ENCODE measurements at places on chromosomes 16 and 17.

- DNase-seq: no peak
Measured at GRCh38 chr17:18224387-18225120, 881 bp upstream of the LLGL1 start.

DNA sequence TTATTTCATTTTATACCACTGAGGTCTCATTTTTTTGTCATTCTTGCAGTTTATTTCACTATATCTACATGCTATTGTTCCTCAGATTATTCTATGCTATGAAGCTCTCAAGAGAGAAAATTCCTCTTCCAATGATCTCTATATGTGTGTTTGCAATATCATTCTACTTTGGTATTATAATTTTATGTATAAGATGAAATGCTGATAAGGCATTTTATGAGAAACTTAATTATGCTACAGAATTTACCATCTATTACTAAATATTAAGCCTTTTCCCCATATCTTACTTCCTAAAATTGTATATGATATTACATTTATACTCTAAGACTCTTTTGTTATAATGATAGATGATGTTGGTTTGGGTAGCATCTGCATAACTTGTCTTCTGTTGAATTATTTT lies 765.5 kb downstream of the KCNJ2 start:
- DNase-seq: no peak

DNA sequence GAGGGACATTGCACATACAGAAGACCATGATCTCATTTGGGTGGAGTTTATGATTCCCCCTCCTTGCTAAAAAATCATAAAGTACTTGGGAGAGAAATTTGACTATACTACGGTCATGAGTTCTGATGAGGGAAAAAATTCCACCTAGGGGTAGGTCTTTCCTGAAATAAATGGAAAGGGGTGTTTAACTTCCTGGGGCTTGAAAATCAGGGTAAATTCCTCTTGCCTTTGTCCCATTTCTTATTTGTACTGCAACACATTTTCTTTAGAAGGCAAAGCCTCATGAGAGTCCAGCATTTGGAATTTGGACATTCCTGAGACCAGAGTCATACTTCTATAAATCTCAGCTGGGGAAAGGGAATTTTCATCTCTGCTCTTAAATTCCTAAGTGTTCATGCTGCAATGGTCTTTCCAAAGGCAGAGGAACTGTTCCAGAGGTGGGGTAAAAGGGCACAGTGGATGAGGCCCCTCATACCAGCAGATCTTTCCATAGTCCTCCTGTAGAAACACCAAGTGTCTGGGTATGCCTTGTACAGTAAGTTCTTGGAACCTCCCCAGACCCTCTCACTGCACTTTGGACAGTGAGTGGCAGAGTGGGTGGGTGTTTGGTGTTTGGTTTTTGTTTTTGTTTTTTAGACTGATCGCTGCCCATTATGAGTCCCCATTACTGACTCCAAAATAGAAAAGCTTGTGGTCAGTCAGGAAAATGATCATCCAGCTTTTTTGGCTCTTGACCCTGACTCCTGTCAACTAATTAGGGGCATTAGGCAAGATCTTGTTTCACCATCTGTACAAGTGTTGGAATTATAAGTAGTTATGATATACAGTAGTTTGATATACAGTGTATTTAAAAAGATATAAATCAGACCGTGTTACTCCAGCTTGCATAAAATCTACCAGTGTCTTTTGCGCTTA lies 6.0 kb downstream of the LYRM1 start:
- DNase-seq: peak; percentile 77

DNA sequence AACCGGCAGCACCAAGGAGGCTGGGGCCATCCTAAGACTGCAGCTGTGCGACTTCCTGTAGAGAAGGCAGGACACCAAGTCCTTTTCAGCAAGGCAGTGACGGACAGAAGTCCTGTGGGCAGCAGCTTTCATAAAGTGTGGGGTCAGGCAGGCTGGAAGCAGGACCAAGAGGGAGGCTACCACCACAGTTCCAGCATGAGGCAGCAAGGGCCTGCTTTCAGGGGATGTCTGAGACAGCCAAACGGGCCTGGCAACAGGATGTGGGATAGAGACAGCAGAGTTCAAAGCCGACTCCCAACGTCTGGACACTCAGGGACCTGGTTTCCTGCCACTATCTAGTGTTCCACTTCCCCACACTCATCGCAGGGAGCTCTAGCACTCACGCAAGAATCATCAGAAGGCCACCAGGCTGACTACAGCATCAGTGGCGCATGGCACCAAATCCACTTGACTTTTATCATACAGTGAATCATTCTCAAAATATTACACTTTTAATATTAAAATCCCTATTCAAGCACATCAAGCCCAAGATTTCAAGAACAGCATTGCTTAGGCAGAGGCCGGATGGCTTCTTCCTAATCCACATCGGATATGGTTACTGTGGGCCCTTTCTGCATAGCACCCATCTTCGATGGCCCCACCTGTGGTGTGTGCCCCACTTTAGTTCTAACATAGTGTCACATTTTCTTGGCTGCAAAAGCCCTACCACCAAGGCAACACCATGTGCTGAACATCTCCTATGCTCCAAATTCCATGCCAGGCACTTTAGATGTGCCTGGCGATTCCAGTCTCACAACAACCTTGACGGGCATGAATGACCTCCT lies 5.2 kb downstream of the USP7 start:
- DNase-seq: no peak

DNA sequence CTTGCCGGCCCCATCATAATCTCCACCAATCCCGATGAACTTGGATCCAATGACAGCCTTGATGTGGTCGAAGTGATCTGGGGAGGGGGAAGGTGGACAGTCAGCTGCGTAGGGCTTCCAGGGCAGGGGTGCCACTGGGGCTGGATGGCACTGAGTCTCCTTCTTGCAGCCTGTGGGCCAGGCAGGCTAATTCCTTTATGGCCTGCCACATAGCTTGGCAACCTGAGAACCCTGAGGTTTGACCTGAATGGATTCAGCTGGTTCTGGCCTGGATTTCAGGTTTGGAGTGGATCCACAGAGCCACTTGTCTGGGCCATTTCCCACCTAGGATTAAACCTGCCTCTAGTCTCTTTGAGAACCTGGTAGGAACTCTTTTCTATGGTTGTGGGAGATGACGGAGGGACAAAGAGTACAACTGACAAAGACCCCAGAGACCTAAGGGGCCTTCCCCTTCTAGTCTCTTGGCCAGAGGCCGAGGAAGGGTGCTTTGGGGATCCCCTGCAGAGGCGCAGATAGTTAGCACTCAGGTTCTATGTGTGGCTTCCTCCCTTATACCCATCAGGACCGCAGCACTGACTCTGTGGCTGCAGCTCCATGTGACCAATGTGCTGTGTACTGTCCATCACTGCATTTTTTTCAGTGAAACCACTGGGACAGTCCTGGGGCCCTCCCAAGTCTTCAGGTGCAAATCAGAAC lies 9.2 kb upstream of the DPEP3 start:
- DNase-seq: no peak

GRCh38 chr16:51439271-51439670 lies 288.2 kb upstream of the SALL1 start:
- no peak for DNase-seq

- DNase-seq: no peak
Measured at GRCh38 chr17:29962656-29963055, 21.2 kb downstream of the EFCAB5 start.

DNA sequence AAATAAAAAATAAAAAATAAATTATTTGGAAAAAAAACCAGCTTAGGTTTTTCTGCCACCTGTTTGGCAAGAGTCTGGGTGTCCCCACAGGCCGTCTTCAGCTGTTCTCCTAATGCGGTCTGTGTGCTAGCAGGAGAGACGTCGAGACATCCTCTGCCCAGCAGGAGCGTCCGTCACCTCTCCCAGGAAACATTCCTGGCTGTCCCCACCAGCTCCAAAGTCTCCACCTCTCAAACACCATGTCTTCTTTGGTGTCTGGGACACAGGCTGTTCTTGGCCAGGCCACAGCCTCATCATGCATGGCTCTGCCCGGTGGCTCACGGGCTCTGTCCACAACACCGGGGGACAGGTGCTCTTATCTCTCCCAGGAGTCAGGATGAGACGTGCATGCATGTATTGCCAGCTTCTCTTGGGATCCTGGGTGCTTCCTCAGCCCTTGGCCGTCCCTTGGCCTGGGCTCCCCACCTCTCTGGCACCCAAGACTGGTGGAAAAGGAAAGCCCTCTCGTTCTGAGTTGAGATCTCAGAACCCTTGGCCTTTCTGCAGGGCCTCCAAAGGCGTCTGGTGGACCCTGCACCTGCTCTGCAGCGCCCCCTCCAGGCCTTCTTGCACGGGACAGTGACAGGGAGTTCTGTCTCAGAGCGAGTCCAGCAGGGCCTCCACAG lies 84.9 kb upstream of the CBX4 start:
- DNase-seq: no peak

GRCh38 chr16:81216706-81217105 lies 21.8 kb upstream of the BCO1 start:
- no peak for DNase-seq

DNA sequence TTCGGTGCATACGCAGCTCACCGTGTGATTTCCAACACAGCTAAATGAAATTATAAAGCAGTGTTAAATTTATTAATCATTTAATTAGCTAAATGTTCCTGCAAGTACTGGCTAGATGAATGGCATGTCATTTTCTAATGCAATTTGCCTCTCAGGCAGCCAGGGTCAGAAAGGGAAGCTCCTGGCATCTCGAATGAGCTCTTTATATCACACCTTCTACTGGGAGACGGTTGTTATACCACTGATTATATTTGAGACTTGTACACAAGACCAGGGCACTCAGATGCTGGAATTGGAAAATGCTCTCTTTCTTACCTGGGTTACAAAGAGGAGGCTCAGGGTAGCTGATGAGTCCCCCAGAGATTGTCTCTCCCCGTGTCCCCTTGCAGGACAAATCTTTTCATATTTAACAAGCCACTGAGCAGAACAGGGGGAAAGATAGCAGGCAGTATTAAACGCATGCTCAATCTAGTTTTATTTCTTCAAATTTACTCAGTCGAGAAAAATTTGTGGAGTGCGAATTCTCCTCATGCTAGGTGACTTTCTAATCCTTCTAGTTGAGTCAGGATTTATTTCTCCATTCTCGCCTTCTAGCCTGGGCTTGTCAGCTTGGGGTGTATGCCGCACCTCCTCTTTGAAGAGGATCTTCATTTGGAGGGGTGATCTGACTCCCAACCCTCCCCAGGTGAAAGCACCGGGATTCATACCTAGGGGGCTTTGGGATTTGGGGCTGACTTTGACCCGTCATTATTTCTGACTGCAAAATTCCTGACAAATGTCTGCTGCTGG lies 441.1 kb downstream of the MAF start:
- DNase-seq: no peak

- no peak for DNase-seq
Measured at GRCh38 chr16:12542818-12543699, 260.6 kb downstream of the CPPED1 start.

DNA sequence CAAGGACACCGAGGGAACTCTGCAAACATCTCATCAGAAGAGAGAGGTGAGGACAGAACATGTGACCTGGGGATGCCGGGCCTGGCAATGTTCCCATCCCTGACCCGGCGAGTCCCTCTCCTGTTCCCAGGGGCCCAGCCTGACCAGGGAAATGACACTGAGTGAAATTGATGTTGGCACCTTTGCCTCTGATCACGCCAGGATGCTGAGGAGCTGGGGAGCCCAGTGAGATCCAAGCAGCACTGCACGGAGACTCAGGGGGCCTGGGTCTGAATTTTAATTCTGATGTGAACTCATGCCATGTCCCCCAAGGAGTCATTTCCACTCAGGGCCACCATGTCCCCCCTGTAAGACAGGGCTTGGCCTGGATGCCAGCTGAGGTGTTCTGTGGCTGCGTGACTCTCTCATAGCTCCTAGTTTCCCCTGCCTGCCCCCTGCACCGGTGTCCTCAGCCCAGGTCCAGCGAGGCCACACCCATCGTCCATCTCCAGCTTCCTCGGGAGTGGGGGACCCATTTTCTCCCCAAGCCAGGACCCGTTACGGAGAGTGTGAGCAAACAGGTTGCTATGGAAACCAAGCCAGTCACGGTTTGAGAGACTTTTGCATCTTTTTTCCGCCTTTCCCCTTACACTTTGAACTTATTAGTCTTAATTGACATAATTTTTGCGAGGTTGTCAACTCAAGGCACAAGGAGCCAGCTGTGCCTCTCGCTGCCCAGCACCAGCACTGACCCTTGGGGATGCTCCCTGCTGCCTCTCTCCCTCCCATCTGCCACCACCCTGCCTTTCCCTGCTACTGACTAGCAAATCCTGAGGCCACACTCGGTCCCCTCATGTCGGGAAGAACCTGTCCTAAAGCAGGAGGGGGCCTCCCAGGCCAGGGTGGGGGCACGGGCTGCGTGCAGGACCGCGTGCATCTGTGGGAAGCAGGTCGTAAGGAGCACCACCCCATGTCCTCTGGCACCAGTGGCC lies 150.0 kb downstream of the SDK2 start:
- no peak for DNase-seq

GRCh38 chr17:76830987-76831715 lies 37.1 kb upstream of the MGAT5B start:
- DNase-seq: no peak

- DNase-seq: no peak
Measured at GRCh38 chr16:26672206-26672605, 394.5 kb upstream of the C16orf82 start.

DNA sequence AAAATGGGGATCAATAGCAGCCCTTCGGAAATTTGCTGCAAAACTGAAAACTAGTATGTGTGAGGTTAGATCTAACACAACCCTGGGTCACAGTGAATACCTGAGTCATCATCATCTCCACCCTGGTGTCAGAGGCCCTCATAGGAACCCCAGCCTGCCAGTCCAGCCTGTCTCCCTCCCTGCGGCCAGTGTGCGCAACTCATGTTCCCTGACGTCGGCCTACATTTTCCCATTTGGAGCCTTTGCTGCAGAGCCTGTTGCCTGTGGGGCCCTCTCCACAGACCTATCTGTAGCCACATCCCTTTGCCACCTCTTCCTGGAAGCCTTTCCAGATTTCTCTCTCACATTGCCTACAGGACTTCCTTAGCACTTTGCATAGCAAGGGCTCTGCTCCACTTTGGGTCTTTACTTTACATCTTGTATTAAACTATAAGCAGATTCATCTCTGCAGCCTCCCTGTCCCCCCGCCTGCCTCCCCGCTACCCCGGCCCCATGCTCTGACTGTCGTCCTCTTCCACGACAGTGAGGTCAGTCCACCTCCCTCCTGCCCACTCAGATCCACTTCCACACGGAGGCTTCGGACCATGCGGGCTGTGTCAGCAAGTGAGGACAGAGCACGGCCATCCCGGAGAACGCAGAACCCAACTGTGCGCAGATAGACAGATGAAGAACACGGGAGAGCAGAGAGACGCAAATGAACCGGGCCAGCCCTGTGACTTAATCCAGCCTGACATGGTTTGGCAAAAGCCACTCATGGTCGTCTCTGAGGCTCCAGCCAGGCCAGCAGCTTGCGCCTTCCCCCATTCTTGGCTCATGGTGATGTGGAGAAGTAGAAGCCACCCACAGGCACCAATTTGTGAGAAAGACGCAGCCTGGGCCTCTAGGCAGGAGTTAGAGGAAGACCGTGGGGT lies 31.0 kb downstream of the NGFR start:
- no peak for DNase-seq

GRCh38 chr16:48350736-48351135 lies 34.5 kb downstream of the SIAH1 start:
- no peak for DNase-seq

- no peak for DNase-seq
Measured at GRCh38 chr17:60091109-60091508, 12.4 kb upstream of the HEATR6 start.

- DNase-seq: no peak
Measured at GRCh38 chr16:85859818-85860125, 39.2 kb upstream of the IRF8 start.
